ENCODE measurements at places on chromosomes 11 and 22.

DNA sequence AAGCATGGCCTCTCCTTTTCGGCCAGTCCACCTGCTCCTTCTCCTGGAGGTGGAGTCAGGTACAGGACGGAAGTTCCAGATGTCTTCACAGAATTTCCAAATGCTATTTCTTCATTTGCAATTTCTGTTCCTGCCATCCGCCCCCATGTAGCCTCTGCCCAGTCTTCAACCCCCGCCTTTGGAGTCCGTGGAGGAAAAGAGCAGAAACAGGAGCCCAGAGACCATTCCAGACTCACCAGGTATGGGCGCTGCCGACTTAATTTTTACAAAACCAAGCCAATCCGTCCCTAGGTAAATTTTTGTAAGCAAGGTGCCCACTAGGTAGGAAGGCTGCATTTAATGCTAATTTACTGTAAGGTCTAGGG is 28.9 kb downstream of the RELT start:
- no peak for DNase-seq

DNA sequence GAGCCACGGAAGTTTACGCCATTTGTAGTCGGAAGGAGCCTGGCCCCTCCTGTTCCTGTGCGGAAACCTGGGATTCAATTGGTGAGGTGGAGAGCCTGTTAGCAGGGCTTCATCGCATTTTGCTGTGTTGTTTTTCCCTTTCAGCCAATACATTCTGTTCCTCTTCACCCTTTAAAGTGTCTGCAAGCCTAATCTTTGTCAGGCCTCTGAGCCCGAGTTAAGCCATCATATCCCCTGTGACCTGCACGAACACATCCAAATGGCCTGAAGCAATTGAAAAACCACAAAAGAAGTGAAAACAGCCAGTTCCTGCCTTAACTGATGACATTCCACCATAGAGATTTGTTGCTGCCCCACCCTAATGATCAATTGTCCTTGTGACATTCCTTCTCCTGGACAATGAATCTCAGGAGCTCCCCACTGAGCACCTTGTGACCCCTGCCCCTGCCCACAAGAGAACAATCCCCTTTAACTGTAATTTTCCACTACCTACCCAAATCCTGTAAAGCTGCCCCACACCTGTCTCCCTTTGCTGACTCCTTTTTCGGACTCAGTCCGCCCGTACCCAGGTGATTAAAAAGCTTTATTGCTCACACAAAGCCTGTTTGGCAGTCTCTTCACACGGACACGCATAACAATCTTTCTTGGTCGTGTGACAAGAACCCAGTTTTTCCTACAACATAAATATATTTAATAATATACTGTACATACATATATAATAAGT is 37.1 kb upstream of the MMP12 start:
- peak; percentile 22 for DNase-seq

- no peak for DNase-seq
Measured at GRCh38 chr11:69721106-69721505, 17.3 kb upstream of the FGF19 start.

GRCh38 chr11:68570691-68571090 is 110.1 kb downstream of the PPP6R3 start:
- DNase-seq, result no peak

DNA sequence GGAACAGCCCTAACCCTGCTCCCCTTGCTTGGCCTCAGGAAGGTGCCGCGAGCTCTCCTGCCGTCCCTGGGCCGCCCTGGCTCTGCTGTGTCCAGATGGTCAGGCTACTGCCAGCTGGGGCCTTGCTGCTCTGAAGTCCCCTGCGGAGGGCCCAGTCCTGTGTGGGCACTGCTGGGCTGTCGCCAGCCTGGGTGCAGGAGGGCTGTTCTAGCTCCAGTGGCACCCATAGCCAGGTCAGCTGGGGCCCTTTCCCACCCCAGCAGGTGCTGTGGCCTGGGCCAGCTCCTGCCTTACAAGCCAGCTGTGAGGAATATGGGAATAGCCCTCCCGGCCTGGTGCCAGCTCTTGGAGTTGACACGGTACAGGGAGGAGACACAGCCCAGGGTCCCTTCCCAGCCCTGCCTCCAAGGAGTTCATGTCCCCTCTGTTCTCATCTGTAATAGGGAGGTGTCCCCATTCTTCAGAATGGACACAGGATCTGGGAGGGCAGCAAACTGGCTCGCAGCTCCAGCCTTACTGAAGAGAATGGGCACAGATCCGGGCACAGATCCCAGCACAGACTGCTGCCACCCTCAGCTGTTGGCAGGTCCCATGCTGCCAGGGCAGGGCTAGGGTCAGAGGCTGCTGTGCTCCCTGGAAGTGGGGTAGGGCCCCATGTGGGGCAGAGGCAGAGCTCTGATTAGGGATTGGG is 3.9 kb downstream of the DERL3 start:
- no peak for DNase-seq

- peak; percentile 19 for DNase-seq
Measured at GRCh38 chr11:30434901-30435300, 112.0 kb downstream of the ARL14EP start.

GRCh38 chr22:49331878-49332277 is 495.8 kb downstream of the BRD1 start:
- no peak for DNase-seq

DNA sequence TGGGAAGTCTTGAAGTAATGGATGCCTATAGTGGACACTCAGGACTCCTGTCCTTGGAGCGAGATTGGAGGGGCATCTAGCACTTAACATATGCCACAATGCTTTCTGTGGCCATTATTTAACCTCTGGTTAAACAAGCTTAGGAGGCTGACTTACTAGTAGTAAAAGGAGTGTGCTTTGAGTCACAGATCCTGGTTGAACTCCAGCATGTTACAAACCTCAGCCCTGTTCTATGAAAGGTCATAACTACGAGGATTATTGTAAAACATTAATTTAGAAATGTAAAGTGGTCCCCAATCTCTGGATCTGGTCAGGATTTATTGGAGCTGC is 1.1 kb upstream of the LBHD1 start:
- peak; percentile 40 for DNase-seq

- DNase-seq, result no peak
Measured at GRCh38 chr11:60161766-60162165, 21.1 kb downstream of the MS4A6A start.

- DNase-seq, result peak; percentile 30
Measured at GRCh38 chr11:70521475-70522308, 123.4 kb downstream of the CTTN start.

DNA sequence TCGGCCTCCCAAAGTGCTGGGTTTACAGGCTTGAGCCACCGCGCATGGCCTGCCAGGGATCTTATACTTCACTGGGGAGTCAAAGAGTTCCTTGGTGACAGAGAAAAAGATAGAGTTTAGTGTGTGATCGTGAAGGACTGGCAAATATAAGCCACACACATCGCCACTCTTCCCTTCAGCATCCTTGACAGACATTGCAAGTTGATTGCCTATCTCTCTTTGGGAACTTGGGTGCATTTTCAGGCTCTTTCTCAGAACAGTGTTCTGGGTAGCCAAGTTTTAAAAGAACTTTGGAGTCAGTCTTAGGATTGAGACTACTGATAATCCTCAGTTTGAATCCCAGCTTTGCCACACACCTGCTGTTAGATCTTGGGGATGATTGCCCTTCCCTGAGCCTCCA is 19.8 kb downstream of the MIAT start:
- DNase-seq, result no peak

- DNase-seq, result peak; percentile 56
Measured at GRCh38 chr11:43690929-43691725, 10.6 kb downstream of the HSD17B12 start.

DNA sequence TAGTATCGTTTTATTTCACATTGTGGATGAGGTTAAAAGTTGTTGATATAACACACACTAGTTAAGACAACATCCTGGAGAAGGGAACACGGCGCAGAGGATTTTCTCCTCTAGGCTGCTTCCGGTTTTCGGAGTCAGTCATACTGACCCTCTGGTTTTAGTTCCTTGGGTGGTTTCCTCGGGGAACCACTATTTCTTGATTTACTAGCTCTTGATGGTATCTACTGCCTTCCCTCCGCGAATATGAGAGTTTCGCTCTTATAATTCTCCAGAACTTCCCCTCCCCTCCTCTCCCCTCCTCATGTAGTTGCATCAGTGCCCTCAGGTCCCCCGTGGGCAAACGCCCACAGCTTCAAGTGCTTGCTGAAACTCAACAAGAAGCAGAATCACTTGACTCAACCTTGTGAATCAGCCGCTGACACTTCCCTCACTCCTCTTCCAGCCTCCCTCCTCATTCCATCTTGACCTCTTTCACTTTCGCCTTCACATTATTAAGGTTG is 15.9 kb upstream of the APOBEC3A start:
- peak; percentile 99 for DNase-seq

DNA sequence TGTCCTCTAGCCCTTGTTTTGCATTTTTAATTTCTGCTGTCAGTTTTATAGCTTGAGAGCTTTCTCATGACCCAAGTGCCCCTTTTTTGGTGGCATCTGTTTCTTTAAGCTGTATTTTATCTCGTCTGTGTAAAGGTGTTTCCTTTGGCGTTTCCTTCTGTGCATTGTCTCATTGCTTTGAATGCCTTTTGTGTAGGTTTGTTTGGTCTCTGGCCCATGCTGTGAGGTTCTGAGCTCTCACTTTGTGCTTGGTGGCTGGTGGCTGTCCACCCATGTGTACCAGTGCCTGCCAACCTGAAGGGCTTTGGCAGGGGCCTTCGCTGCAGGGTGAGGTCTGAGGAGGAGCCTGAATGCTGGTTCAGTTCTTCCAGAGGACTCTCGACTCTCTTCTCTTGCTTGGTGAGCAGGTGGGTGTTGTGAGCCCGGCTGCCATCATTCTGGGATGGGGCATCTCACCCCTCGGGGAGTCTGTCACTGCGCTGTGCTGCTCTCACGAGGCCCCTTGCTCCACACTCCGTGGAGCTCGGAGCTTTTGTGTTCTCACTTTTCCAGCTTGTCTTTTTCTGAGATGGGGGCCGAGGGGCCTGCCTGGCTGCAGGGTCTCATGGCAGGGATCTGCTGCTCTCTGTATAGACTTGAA is 14.9 kb downstream of the AP2A2 start:
- no peak for DNase-seq

- DNase-seq, result peak; percentile 100
Measured at GRCh38 chr11:130124096-130124495, 35.5 kb upstream of the ST14 start.

DNA sequence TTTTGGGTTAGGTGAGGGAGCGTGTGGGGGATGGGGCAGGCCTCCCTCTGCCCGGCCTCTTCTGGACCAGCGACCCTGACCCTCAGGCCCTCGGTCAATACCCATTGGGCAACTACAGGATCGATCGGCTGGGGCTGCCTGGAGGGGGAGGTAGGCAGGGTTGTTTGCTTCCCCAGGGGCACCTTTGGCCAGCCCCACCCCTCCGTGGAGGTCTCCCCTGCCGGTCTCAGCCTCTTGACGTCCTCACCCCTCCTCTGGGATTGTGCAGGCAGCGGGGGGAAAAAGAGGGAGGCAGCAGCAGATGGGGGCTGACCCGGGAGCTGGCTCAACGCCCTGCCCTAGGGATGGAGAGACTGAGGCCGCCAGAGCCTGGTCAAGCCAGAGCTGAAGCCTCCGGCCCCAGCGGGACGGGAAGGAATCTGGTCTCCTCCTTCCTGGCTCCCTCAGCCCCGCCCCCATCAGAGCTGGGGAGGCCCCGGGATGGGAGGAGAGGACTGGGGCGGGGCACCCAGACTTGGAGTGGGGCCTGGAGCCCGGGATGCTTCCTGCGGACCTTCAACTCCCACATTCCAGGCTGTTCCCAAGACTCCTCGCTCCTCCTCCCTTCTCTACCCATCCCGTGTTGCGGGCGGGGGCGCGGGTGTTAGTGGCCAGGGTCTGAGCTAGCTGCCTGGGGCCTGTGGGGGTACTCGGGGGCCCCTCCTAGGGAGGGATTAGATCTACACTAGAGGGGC is 14.4 kb upstream of the CDC42EP1 start:
- no peak for DNase-seq

GRCh38 chr11:87239001-87239400 is 201.3 kb downstream of the TMEM135 start:
- no peak for DNase-seq

- peak; percentile 59 for DNase-seq
Measured at GRCh38 chr22:19292458-19293230, 1.1 kb upstream of the CLTCL1 start.

DNA sequence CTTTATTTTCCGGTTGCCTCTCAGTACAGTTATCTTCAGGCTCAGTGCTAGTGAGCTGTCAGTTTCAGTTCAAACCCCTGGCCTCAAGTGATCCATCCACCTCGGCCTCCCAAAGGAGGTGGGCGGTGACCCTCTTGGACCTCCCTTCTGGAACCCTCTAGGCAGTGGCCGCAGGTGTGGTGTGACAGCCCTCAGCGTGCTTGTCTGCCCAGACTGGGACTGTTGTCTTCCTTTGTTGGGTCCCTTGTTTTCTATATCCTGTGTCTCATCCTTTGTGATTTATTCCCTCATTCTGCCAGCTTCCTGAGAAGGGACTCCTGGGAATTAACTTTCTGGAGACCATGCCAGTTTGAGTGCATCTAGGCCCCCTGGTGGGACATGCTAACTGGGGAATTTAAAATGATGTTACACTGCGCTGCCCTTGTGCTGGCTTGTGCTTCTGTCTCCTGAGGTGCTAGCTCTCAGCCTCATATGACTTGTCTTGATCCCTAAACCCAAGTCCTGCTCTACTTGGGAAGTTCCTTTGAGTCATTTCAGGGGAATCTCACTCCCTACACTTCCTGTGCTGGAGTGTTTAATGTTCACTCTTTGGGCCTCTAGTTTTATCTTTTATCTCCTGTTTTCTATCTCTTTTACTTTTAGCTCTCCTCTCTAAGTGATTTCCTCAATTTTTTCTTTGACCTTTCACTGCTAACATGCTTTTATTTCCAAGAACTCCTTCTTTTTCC is 19.4 kb downstream of the MED15 start:
- no peak for DNase-seq

DNA sequence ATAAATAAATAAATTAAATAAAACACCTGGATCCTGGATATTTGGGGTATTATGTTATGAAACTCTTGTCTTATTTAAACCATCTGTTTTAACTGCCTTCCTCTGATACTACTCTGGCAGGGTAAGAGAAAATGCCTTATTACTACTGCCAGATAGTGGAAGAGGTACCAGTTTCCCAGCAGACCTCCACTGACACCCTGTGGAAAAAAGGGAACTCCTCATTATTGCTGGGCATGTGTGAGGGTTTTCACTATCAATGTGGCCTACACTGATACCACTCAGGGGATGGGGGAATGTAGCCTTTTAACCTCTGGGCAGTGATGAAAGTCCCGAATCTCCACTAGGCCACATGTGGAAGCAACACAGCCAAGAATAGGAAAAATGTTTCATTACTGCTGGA is 121.0 kb downstream of the LUZP2 start:
- no peak for DNase-seq

GRCh38 chr11:43492701-43493100 is 134.0 kb downstream of the TTC17 start:
- DNase-seq, result no peak

DNA sequence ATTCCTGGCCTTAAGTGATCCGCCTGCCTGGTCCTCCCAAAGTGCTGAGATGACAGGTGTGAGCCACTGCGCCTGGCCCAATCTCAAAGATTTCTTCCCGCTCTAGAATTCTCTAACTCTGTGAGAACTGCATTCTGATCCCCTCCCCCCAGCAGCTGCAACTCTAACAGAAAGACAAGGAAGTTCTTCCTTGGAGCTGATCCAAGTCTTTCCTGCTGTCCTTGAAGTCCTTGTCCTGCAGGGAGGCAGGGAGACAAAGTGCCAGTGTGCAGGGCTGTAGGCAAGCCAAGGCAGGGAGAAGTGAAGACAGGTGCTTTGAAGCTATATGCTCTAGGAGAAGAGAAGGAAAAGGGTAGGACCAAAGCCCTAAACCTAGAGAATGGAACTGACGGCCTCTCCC is 9.5 kb upstream of the GGA1 start:
- no peak for DNase-seq

Data from MV-4-11 (cell line).